HuH-7 (cell line): ENCODE measurements at places on chromosomes 7 and 10.

DNA sequence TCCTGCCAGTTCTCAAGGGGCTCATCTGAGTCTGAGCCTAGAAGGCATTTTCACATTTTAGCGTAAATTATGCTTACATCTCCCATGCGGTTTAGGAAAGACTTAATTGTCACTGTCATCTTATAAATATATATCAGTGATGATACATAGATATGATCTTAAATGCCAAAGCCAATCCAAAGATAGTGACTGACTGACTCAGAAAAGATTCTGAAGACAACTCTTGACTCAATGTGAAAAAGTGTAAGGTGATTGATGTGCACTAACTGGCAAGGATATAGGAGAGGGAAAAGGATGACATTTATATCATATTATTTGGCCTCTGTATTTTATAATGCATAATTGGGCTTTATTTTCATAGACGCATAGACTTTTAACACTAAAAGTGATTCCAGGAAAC, 84.9 kb upstream of the LRRN3 start:
- no peak for DNase-seq

- DNase-seq: no peak
These were observed 29.8 kb downstream of the ADAP1 start for GRCh38 chr7:924541-925231.

GRCh38 chr10:113042868-113043267, 92.8 kb downstream of the TCF7L2 start:
- no peak for DNase-seq

GRCh38 chr10:21329995-21330627, 195.4 kb downstream of the SKIDA1 start:
- no peak for DNase-seq

GRCh38 chr7:155380221-155380861, 77.6 kb upstream of the EN2 start:
- peak; percentile 99 for DNase-seq

DNA sequence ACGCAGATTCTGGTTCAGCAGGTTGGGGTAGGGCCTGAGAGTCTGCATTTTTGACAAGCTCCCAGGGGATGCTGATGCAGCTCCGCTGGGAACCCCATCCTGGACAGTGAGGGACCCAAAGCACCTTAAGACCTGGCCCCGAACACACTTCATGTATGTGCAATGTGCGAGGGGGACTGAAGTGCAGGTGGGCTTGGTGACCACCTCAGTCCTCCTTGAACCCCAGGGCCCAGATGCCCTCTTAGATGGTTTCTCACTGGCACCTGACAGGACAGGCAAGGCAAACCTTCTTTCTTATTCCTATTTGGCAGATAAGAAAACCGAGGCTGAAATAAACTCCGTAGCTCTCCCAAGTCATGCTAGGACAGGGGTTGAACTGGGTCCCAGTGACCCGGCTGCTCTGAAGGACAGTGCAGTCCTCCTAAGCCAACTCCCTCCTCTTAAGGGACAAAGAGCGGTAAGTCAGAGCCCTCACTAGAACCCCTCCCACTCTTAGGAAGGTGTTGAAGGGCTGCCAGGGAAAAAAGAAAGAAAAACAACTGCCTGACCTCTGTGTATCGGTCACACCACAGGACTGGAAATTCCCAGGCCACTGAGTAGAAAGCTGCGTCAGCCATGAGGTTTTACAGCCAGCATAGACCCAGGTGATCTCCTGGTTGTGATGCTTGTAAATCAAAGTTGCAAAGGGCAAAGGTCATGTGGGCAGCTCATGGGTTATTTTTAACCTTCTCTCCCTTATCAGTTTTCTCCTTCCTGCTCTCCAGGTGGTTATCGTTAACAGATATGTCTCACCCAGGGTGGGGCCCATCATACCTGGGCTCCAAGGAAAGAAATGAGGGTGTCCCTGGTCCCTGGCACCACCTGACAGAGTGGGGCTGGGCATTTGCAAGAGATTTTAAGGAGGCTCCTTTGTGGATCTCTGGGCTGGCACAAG, 90.9 kb upstream of the SMNDC1 start:
- DNase-seq: peak; percentile 80

- DNase-seq: no peak
These were observed 105.2 kb downstream of the TCERG1L start for GRCh38 chr10:131206111-131206995.

DNA sequence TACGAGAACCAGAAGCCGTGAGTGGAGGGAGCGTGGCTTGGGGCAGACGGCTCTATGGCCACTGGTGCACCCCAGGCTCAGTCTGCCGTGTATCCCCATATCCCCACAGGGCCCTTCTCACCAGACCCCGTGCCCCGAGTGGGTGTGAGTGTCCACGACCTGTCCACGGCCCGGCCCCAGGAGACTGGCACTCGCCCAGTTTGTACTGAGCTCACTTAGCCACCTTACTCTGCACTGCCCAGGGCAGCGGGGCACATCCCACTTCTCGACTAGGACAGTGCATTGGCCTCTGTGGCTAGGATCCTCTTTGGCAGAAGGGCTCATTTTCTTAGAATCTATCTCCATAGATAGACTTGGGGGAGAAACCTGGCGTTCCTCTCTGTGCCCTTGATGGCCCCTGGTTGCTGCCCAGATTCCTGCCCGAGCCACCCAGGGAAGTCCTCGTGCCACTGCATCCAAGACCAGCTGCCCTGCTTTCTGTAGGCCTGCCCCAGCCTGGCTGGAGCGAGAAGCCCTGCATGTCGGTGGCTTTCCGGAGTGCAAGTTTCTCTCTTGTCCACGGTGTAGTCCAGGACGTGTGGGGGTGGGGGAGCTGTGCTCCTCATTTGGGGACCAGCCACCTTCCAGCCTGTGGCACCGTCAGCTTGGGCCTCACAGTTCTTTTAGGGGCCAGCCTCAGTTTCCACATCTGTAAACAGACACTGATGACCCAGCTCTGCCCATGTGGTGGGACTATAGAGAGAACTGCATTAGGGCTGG, 11.9 kb downstream of the TMEM120A start:
- DNase-seq: no peak

- no peak for DNase-seq
These were observed 165.8 kb upstream of the PRSS1 start for GRCh38 chr7:142583446-142583845.

DNA sequence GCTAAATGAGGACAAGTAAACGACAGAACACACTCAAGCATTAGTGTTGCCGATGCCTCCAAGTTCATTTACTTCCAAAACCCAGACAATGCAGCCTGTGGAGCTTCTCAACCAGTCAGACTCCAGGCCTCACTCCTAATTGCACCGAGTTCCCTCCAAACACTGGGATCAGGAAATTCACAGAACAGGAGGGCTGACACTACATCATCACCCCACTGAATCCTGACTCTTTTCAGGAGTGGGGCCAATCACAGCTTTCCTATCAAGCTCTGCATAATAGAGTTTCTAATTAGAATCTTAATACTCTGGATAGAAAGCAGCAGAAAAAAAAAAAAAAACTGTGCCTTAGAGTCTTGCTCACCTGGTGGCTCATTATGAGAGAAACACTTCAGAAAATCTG, 103.7 kb downstream of the GLI3 start:
- no peak for DNase-seq

GRCh38 chr7:154879629-154880028, 123.3 kb downstream of the PAXIP1 start:
- no peak for DNase-seq

DNA sequence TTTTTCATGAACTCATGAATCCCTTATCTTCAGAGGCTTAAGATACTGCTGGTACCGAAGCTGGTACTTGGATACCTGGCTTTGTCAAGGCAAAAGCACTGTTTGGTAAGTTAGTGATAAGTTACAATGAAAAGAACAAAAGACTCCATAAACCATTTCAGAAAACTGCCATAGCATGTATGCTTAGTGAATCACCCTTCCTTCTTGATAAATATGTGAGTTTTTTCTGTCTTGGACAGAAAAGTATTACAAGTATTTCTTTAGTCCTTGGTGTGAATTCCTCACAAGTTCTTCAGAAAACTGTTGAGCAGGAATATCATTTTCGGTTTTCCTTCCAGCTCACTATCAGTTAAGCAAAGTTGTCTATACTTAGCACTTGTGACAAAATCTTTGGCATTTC, 25.6 kb downstream of the PUS7 start:
- no peak for DNase-seq

GRCh38 chr7:44387389-44387788, 62.0 kb upstream of the CAMK2B start:
- no peak for DNase-seq

GRCh38 chr7:151732834-151733592, 143.9 kb downstream of the PRKAG2 start:
- no peak for DNase-seq

DNA sequence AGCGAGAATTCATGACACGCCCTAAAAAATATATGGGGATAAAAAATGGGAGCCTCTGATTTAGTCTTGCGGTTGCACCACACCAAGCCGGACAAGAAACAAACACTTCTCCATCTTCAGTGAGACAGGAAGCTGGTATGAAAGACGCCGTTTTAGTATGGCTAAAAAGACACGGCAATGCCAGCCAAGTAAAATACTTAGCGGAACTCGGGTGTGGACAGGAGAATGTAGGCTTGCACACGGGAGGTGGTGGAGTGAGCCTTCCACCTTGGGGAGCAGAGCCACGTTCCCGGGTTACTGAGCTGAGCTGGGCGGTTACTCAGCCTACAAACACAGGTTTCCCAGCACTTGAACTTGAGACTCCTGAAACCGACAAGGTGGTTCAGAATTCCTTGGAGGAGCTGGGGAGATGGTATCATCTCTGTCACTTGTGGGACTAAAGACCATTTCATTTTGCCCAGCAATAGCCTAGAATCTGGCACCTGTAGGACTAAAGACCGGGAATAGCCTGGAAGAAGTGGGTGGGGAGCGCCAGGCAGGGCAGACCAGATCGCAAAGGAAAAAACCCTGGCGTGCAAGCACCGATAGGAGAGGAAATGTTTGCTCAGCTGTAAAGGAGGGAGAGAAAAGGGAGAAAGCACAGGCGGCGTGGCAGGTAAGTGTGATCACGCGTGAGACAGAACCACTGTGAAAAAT, 34.8 kb upstream of the SEPHS1 start:
- DNase-seq: no peak

GRCh38 chr7:153470004-153470671, 582.1 kb upstream of the DPP6 start:
- DNase-seq: no peak

DNA sequence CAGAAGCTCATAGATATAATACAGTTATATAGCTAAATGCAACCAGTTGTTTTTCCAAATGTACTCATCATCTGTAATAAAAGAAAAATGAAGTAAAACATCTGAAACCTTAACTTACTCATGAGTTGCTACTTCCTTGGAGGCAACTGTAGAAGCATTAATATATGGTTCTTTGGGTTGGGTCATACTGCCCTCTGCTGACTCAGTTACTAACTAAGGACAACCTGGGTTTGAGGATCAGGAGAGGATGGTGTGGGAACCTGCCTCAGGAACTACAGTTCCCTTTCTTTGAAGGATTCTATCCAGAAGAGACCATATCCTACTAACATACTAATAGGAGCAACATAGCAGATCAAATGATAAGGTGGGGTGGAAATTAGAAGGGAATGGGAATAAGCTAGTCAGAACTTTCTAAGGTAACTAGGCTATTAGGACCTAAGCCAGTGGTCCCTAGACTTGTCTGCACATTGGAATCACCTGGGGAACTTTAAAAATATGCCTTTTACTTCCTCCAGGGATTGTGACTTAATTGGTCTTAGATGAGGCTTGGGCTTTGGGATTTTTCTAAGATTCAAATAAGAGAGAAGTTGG, 20.7 kb downstream of the COX15 start:
- DNase-seq: peak; percentile 29

- DNase-seq: no peak
These were observed 153.8 kb downstream of the GNAI1 start for GRCh38 chr7:80288175-80289122.

DNA sequence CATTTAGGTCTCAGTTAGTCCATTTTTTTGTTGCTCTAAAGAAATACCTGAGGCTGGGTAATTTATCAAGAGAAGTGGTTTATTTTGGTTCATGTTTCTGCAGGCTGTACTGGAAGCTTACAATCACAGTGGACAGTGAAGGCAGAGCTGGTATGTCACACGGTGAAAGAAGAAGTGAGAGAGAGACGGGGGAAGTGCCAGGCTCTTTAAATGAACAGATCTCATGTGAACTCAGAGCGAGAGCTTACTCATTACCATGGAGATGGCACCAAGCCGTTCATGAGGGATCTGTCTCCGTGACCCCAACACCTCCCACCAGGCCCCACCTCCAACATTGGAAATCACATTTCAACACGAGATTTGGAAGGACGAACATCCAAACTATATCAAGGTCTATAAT, 18.9 kb upstream of the PNLIPRP3 start:
- no peak for DNase-seq

GRCh38 chr7:79454361-79454960, 994 bp upstream of the MAGI2 start:
- DNase-seq: peak; percentile 16

- no peak for DNase-seq
These were observed 178.9 kb downstream of the SRPK2 start for GRCh38 chr7:105209870-105210269.

DNA sequence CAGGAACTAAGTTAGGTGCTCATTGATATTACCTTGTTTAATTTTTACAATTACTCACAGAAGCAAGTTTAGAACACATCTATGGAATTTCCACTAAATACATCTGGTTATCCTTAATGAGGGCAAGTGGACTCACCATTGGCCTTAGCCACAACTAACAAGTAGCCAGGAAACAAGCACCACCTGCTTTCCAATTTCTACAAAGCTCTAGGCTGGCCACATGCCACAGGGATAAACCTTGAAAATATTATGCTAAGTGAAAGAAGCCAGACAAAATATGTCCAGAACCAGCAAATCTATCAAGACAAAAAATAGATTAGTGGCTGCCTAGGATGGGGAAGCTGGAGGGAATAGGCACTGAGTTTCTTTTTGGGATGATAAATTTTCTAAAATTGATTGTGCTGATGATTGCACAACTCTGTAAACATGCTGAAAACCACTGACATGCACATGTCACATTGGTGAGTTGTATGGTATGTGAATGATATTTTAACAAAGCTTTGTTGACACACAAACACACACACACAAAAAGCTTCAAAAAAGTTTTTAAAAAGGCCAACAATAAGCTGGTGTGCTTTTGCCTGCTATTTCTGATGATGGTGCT, 179.4 kb downstream of the CPEB3 start:
- DNase-seq: no peak

- DNase-seq: peak; percentile 73
These were observed 40.2 kb upstream of the PROSER2 start for GRCh38 chr10:11782793-11783557.

DNA sequence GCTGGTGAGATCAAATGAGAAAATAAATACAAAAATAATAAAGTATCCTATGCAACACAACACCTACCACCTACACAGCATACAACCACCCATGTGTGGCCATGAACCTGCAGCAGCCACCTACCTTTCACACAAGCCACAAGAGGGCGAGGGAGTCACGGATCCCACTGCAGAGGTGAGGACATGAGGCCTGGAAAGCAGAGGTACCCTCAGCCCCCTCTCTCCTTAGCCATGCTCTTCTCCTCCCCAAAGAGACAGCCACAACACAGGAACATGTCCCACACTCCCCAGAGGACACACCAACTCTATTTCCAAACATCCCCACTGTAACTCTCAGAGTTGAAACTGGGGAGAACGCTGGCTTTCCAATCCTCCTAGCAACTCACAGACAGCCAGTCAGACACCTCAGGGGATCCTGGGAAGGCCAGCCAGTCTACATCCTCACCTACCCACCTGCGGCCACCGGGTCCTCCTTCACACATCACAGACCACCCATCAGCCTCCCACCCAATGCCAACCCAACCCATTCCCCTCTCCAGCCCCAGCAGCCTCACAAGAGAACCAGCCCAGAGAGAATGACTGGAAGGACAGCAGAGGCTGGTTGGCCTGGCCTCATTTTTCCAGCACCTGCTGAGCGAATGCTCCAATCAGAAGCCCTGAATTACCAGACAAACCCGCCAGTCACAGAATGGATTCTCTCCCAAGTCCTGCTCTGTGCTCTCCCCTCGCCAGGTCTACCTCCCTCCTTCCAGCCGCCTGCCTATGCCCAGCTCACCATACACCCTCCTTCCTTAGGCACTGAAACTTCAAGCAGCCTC, 18.4 kb downstream of the DLG5 start:
- DNase-seq: peak; percentile 44
